ENCODE measurements at places on chromosomes 7 and 10.

DNA sequence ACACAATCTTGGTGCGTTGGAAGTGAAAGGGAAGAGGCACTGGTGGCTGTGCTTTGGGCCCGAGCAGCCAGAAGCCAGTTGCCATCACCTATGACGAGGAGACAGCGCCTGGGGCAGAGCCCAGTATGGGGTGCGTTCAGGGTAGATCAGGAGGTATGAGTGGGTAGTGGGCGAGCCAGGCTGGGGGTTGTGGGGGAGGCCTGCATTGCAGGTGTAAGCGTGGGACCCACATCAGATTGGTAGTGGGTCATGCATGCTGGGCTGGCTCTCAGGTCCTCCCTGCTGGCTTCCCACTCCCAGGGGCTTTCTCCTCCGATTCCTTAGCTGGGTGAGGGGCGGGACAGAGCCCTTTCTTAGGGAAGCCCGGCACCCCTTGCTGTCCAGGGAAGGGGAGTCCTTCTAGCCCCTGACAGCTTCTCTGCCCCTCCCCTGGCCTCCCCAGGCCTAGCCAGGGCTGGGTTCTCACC lies 445 bp upstream of the PVRIG start:
- DNase-seq, result no peak

DNA sequence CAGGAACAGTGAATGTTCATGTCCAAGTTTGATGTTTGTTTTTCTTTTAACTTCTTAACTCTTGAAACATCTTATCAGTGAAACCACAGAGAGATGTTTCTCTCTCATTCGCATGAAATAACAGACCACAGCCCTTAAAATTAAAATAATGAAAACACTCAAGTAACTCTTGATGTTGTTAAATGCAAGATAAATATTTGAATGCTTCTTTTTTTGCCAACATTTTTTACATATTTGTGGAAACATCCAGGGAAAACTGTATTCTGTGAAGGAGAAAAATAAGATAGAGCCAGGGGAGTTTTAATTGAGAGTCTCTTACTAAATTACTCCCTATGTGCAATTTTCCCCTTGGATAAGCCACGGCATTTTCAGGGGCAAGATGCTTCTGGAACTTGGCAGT lies 361.8 kb upstream of the MGMT start:
- DNase-seq, result no peak

DNA sequence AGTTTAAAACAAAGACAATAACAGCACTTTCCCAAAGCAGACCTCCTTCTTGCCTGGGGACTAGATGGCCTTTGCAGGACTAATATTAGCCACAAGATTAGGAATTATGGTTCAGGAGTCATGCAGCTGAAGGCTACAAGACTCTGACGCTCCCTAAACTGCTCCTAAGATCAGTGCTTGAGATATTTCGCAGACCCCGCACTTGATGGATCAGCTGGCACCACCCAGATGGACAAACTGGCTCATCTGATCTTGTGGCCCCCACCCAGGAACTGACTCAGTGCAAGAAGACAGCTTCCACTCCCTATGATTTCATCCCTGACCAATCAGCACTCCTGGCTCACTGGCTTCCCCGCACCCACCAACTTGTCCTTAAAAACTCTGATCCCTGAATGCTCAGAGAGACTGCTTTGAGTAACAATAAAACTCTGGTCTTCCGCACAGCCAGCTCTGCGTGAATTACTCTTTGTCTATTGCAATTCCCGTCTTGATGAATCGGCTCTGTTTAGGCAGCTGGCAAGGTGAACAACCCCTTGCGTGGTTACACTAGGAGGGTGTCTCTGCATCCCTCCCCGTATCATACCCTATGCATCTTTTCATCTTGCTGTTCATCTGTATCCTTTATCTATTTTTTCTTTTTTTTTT lies 26.9 kb upstream of the NRBF2 start:
- DNase-seq, result no peak

DNA sequence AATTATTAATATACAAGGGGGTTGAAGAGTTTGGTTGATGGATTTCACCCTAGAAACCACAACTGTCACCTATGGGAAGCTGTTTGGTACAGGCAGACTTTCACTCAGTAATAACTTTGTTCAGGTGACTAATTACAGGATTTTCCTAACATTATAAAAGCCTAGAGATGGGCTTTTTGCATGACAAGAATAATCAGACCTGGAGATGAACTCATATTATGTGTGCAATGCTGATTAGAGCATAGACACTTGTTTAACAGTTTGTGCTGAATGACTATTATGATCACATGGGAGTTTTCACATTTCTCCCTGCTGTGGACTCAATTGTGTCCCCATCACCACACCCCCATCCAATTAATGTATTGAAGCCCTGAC lies 90.2 kb upstream of the STEAP4 start:
- DNase-seq, result no peak

DNA sequence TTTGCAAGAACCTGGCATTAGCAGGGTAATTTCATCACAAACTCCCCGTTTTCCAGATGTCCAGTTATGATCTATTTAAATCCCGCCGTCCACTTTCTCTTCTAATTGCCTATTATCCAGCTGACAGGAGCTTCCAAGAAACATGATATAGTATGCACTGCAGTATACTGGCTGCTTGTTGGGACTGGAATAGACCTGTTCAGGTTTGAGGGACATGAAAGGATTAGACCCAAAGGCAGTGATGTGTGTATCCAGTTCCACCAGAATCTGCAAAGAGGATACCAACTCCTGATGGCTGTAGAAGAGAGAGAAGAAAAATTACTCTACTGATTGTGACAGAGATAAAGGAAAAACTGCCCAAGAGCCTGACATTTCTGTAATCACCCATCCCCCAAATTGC lies 8.9 kb downstream of the MSS51 start:
- DNase-seq, result no peak

GRCh38 chr7:100588438-100588837 lies 2.3 kb downstream of the FBXO24 start:
- DNase-seq, result peak; percentile 53

DNA sequence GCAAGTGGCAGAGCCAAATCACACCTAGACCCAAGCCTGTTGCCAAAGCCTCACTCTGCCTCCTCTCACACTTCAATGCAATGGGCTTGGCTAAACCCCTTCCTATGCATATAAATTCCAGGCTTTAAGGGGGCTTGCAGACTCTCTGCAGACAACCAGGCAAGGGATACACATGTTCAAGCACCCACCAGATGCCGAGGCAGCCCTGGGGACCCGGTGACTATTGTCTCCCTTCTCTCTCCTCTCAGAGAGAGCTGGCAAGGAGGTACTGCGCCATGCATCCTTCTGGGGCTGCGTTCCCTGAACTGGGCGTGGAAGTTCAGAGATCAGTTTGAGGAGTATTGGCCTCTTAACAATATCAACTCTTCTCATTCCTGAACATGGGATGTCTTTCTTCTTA lies 131.2 kb downstream of the ARHGAP22 start:
- no peak for DNase-seq

- DNase-seq, result no peak
These were observed 38.1 kb upstream of the PRSS1 start for GRCh38 chr7:142711196-142711595.

GRCh38 chr10:132948351-132948750 lies 6.0 kb upstream of the CFAP46 start:
- no peak for DNase-seq

- no peak for DNase-seq
These were observed 70.0 kb upstream of the PHYHIPL start for GRCh38 chr10:59106441-59106840.

GRCh38 chr10:112904000-112904399 lies 46.0 kb upstream of the TCF7L2 start:
- no peak for DNase-seq

DNA sequence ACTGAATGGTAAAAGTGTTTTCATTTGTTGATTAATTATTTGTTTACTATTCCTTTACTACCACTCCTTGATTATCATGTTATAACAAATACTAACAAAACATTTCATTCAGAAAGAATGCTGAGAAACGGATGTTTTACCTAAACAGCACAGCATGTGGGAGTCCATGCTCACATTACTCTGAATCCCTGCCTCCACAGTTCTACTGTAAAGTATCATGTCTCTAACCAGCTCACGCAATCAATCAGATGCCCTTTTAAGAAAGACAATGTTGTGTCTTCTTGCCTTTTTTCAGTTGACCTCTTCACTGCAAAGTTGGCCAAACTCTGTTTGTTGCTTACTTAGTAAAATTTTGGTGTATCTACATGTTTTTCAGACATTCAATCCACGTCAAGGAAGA lies 232.5 kb upstream of the MDFIC start:
- no peak for DNase-seq

- no peak for DNase-seq
These were observed 74.3 kb upstream of the GNAI1 start for GRCh38 chr7:80060218-80060806.

DNA sequence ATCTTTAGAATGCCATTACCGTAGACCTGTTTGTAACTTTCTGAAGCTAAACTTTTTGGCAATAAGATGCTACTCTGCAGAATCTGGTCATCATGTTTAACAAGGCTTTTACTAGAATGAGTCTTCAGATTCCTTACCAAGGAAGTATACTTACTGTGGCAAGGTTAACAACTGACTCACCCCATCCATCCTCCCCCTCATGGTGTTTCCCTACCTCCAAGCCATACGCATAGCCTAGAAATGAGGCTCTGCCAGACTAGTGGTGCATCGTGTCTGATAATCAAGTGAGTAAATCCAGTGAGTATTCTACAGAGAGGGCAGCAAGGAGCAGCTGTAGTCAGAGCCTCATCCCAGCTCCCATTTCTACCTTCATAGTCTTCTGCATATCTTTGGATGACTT lies 223.6 kb downstream of the IPMK start:
- no peak for DNase-seq

DNA sequence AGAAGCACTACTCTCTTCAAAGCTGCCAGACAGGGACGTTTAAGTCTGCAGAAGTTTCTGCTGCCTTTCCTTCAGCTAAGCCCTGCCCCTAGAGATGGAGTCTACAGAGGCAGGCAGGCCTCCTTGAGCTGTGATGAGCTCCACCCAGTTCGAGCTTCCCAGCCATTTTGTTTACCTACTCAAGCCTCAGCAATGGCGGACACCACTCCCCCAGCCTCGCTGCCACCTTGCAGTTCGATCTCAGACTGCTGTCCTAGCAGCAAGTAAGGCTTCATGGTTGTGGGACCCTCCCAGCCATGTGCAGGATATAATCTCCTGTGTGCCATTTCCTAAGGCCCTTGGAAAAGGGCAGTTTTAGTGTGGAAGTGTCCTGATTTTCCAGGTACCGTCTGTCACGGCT lies 74.3 kb downstream of the TMEM26 start:
- DNase-seq, result no peak

GRCh38 chr7:141313896-141314295 lies 237.3 kb upstream of the AGK start:
- DNase-seq, result no peak

GRCh38 chr10:126564326-126564888 lies 106.1 kb downstream of the C10orf90 start:
- DNase-seq, result no peak

DNA sequence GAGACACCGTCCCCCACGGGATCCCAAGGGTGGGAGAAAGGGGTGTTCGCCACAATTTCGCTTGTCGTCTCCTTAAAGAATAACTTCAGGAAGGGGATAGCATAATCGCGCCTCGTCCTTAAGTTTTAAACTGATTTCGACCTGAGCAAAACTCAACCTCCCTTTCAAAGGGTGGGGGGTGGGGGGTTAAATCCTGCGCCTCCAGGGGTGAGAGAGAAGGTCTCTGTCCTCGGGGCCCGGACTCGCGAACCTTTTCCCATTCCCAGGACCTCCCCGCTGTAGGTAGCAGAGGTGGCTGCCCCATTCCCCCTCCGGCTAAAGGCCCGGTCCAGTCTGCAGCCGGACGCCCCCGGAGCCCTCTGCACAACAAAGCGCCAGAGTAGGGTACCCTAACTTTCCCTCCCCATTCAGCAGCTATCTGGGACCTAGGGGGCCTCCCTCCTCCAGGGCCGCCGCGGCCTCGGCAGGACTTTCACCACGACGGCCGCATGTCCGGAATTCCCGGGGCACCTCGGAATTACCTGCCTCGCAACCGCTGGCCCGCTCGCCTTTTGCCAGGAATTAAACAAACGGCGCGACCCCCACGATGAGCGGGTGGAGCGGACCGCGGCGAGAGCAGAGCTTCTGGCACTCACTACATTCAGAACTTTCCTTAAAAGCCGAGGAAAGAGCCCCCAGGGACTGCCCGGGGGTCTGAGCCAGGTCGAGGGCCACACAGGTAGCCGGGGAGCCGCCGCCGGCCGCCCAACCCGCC lies 1.7 kb downstream of the CDK6 start:
- peak; percentile 24 for DNase-seq

GRCh38 chr7:101829821-101830220 lies 12.4 kb downstream of the CUX1 start:
- DNase-seq, result no peak

- DNase-seq, result no peak
These were observed 51.5 kb downstream of the COA1 start for GRCh38 chr7:43677864-43678263.

- DNase-seq, result peak; percentile 20
These were observed 6.8 kb upstream of the MYOZ1 start for GRCh38 chr10:73647875-73648651.

GRCh38 chr7:96241855-96242254 lies 80.0 kb downstream of the SLC25A13 start:
- no peak for DNase-seq

DNA sequence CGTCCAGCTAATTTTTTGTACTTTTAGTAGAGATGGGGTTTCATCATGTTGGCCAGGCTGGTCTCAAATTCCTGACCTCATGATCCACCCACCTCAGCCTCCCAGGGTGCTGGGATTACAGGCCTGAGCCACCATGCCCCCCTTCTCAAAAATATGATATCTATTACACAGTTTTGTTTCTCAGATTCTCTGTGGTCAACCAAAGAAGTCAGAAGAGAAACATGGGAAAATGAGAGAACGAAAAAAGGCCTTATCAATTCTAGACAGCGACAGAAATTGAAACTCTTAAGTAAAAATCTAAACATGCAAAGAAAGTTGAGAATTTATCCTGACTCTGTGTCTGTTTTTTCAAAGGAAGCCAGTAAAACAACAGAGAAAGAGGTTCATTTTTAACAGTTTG lies 283.8 kb upstream of the PLXDC2 start:
- DNase-seq, result no peak

- peak; percentile 26 for DNase-seq
These were observed 130.9 kb downstream of the SND1 start for GRCh38 chr7:127782654-127783559.

DNA sequence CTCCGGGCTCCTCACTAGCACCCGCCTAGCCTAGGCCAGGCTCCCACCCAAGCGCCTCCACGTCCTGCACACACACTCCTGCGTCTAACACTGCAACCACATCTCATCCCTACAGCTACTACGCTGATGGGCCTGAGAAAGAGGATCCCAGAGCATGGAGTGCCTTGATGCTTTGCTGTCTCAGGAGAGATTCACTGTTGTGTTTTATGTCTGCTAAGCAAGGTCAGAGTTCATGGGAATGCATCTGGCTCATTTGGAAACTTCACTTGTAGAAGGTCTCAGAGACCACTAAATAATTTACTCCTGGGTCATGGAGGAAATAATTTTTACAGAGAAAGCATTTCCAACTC lies 88.7 kb downstream of the SLIT1 start:
- DNase-seq, result no peak

- DNase-seq, result no peak
These were observed 17.4 kb downstream of the SLC13A4 start for GRCh38 chr7:135710417-135711138.

Measured in BE2C (cell line).